ENCODE measurements at places on chromosomes 3 and 15.
A peak's percentile ranks its signal among the peaks of the same experiment; 100 is the strongest.

DNA sequence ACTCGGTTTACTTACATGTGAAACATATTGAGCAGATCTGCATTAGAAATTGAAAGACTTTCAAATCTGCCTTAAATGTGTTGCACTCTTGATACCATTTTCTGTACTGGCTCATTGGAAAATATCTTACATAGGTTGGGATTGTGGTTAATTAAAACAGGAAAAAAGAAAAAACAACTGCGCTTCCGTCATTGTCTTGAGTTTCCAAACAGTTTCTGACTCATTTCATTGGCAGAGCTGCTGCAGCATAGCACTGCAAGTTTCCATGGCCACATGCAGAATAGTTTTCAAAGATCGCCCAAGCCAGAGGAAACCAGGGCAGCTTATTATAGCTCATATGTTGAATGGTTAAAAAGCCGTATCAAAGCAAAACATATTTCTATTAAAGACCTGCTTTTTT is 446.6 kb upstream of the BCHE start:
- DNase-seq: no peak

GRCh38 chr15:60382773-60383674 is 14.8 kb downstream of the ANXA2 start:
- no peak for DNase-seq

DNA sequence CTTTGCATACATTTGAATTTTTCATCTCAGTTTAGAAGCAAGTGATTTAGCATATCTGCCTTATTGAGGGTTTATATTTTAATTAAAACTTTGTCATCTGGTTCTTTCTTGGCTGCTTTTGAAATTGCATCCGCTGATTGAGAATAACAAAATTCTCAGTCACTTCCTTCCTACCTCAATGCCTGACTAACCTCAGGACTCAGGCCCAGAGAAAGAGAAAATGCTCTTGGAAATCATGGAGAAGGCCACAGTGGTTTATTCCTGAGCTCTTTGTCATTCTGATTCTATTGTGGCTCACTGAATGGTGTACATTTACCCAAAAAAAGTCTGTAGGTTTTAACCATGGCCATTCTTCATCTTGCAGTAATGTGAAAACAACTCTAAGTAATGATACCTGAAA is 533.9 kb downstream of the TBL1XR1 start:
- no peak for DNase-seq

GRCh38 chr3:195020185-195020584 is 250.8 kb downstream of the XXYLT1 start:
- no peak for DNase-seq

- no peak for DNase-seq
Observed at GRCh38 chr3:49634736-49635135, 39.4 kb upstream of the APEH start.

- no peak for DNase-seq
Observed at GRCh38 chr3:31170932-31171670, 276.6 kb upstream of the GADL1 start.

DNA sequence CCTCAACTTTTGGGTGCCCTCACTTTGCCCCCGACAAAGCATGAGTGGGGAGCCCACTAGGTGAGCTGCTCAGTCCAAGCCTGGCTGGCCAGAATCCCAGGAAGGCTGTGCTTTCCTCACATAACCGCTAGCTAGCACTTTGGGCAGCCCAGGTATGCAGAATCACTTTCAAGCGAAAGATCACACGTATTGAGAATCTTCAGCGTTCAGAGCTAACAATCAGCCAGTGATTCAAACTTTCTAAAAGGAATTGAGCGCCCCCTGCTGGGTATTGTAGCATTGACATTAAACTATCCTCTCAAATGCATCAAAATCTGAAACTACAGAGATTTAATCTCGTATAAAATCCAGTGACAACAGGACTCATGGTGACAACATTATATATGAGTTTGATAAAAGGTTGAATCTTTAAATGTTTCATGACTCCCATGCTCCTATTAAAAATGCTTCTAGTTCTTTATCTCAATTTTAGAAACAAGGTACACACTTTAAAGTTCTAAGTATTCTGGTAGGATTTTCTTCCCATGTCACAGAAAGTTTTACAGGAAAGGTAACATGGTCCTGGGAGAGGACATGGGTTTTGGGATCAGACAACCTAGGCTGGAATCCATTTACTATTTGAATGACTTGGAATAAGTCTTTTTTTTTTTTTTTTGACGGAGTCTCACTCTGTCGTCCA is 11.8 kb downstream of the ANAPC13 start:
- DNase-seq: peak; percentile 72

- DNase-seq: no peak
Observed at GRCh38 chr15:55394694-55395093, 13.5 kb downstream of the CCPG1 start.

DNA sequence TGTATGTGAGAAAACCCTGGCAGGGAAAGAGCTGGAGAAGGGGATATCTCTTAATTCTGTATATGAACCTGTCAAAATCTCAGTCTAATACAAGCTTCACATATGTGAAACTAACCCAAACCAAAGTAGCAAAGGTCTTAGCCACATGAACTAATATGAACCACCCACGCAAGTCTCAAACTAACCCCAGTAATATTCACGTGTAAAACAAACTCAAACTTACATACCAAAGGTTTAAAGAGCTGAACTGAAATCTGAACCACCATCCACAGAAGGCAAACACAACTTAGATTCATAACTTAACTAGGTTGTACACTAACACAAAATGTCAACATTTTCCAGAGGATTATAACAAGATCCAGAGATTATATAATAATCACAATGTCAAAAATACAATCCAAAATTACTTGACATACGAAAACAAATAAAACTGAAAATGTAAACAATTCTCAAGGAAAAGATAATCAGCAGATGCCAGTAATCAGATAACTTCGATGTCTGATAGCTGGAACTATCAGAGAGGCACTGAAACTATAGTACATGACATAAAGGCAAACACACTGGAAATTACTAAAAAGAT is 64.1 kb downstream of the VPS13C start:
- no peak for DNase-seq

DNA sequence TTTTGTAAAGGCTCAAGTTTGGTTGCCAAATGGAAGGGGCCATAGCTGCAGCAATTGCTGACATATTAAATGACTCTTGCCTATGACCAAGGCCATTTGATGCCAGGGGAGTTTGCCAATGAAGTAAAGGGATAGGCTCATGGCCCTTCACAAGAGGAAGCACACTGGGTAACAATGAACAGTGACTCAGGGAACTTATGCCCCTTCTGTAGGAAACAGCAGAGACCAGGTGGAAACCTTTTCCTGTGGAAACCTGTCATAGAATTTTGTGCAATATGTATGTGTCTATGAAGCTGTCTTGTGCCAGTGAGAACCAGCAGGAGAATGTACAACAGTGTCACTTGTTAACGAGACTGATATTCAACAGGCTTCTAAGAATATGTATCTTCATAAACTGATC is 25.4 kb upstream of the AVEN start:
- DNase-seq: no peak

- no peak for DNase-seq
Observed at GRCh38 chr3:149781741-149782140, 10.6 kb downstream of the ANKUB1 start.

DNA sequence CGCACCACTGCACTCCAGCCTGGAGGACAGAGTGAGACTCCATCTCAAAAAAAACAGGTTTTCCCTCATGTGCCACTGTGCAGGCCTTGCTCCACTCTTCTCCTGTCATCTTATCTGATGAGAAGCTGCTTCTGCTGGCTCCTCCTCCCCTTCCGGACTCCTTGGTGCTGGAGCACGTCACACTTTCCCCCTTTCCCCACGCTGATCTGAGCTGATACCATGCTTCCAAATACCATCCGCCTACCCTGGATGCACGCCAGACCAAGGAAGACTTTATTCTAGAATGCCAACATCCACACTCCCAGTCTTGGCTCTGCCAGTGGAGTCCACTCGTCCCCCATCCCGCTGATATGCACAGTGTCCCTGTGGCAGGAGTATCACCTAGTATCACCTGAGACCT is 31.3 kb downstream of the HOMER2 start:
- DNase-seq: no peak

DNA sequence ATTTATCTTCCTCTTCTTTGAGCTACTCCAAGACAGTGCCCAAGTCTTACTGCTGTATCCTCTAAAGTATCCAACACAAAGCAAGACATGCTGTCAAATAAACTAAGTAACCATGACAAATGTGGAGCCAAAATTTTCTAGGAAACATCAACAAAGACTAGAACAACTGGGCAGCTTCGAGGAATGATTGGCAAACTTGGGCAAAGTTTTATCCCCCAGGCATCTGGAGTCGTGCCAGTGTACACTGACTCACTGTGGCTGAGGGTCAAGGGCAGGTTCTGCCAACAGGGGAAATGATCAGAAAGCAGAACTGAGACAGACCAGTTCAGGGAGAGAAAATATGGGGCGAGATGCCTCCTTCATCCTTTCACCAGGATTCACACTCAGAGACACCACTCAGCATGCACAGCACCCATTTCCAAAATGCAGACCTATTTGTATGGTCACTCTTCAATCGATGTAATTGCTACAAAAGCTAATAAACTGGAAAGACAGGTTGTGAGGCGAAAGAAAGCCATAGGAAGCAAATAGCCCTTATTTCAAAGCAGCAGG is 65.8 kb downstream of the MB21D2 start:
- DNase-seq: peak; percentile 43

- no peak for DNase-seq
Observed at GRCh38 chr15:49462232-49462844, 39.3 kb downstream of the FGF7 start.

GRCh38 chr3:169955406-169955805 is 11.2 kb upstream of the SEC62 start:
- DNase-seq: no peak

DNA sequence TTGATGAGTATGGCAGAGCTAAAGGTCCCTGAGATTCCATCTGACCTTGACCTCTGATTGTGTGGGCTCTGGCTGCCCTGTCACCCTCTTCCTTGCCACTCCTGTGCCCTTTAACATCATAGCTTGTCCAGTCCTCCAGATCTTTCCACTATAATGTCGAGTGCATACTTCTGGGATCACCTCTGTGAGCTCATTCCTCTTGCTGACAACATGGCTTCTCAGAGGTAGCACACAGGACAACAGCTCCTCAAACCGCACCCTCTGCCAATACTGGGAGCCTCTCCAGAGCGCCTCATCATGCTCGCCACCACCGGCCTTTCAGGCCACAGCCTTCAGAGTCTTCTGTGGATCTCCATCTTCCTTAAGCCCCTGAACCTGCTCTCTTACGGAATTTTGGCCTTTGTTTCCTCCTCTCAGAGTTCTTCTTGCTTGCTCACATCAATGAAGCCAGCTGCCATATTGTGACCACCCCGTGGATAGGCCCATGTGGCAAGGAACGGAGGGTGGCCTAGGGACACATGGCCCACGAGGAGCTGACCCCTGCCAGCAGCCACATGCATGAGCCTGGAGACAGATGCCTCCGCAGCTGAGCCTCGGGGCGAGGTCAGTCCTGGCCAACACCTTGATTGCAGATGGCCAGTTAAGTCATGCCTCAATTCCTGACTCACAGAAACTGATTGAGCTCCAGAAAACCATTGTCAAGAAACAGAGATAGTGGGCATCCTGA is 31.1 kb downstream of the PLA2G4D start:
- DNase-seq: no peak

DNA sequence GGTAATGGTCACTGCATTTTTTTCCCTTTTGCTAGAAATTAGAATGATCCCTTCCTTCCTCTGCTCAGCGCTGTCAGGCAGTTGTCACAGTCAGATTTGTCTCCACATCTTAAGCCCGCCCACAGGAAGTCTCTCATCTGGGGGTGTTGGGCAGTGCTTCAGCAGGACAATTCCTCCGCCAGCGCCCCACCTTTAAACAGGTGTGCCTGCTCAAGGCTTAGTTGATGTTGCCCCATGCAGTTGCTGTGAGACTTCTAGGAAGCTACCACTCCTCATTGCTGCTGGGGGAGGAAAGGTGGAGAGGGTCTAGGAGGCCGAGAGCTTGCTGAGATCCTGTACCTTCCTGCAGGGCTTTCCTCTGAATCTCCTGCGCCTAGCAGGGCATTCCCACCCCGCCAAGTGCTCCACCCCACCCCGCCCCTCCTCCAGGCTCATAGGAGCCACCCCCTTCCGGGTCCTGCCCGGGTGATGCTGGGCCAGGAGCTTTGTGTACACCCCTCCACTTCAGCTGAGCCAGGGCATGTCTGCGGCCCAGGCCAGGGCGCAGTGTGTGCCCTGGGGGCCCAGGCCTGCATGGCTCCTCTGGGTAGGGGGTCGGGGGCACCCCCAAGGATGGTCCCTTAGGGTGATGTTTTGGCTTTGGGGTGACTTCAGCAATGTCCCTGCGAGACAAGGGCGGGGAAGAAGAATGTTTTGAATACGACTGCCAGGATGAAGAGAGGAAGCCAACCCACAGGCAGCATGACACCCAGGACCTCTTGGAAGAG is 68.7 kb downstream of the TRAK1 start:
- no peak for DNase-seq

DNA sequence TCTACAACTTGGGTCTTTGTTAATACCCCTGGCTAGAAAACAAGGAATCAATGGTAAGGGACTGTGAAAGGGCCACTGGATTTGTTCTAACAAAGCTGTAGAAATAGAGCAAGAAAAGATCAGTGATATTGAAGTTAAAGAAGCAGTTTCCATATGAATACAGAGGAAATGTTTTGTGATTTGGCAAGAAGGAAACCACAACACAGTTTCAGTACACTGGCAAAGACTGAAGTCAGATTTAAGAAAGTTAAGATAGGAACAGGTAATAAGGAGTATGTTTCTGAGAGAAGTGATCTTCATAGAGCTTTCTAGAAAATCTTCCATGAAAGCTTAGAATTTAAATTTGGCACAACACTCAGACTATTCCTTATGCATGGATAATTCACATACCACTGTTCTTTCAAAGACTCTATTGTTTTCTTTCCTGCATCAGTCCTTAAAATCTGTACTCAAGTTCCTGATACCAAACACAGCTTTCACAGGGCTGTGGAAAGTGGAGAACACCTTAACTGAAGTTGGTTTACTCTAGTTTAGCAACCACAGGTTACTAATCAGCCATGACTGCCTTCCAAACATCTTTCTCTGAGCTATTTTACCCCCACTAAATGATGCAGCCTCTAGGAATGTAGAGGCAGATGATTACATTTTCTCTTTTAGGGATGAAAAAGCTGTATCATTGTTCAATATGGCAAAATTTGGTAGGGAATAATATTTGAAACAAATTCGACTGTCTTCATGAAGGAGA is 32.4 kb upstream of the ALCAM start:
- DNase-seq: no peak

Measured in left hindlimb (tissue), 1 donor.